ENCODE measurements at places on chromosomes 2 and 18.

DNA sequence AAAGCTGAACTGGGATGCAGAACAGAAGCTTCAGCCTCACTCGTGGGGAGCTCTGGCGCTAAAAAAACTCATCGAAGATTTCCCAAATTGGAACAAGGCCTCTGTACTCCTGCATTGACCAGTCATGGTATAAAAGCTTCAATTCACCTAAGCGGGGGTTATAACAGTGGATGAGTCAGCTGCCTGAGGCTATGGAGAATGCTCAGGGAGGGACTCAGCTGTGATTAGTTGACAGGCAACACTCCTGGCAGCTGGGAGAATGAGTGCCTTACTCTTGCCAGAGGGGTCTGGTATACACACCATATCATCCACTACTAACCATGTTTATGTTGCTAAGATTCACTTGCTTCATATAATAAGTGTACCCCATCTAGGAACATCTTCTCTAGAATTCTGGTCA is 350.6 kb upstream of the VRK2 start:
- peak; percentile 59 for DNase-seq

GRCh38 chr2:207075456-207075855 is 90.3 kb downstream of the KLF7 start:
- DNase-seq, result no peak

DNA sequence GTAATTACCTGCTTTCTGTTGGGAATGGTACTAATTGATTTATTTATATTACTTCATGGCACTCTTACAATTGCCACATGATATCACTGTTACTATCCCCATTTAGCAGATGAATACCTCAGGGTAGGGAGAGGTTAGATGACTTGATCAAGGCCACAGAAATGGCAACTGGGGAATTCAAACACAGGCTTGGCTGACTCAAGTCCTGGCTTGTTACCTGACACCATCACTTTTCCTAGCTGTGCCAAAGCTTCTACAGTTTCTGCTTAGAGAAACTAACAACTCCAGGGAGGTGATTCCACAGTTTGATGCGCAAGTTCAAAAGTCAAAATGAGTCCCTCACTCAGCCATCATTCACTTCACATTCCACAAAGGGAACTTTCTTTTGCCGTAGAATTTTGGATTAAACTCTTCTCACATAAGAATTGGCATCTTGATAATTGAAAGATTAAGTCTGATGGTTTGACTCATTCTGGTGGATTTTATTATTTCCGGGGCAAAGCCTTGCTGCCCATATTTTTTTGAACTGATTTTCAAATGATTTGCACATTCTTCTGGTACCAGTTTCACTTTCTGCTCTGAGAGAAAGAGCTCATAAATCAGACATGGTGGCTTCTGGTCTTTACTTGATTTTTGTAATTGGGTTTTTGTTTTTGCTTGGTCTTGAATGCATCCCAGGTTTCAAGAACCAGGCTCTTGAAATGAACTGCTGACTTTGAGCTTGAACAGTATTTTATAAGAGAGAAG is 656.8 kb downstream of the BCL11A start:
- DNase-seq, result no peak

- DNase-seq, result peak; percentile 36
Observed at GRCh38 chr2:232761301-232761907, 15.0 kb downstream of the KCNJ13 start.

DNA sequence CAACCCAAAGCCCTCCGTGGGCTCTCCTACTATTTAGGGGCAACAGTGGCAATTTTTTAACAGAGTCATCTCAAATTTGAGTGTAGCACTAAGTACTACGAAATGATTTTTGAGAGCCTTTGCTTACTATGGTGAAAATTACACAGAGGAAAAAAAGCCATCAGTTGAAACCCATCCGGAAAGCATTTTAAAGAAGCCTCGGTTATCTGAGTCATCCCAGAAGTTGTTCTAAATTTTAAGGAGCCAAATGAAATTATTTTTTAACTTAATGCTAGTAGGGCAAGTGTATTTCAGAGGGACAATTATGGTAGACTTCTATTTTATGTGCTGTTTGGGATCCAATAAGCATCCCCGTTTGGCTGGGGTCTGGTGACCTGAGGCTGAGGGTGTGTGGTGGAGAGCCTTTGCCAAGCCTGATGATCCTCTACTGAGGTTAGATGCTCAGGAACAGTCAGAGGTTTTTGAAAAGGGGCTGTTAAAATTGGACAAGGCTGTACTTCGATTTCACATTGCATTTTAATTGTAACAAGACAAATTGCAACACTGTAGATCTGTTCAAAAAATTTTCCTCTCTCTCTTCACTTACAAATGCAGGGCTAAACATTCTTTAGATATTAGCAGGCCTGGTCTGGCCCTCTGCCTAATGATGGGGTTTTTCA is 47.0 kb downstream of the RAPGEF4 start:
- no peak for DNase-seq

DNA sequence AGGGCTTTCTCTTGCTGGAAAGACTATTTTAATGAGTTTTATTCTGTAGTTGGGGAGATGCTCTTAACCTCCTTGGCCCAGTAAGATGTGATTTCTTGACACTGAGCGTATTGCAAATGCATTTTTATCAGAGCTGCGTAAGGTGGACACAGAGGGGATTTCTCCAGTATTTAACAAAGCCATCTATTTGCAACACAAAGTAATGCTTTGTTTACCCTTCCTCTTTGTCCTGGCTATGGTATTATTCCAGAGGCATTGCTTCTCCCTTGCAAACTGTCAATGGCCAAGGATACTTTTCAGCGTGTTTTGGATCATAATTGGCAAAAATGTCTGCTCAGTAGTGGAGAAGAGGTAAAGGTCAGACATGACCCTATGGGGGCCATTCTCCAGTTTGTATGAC is 90.8 kb upstream of the PIK3C3 start:
- DNase-seq, result no peak

- DNase-seq, result no peak
Observed at GRCh38 chr2:210568108-210568507, 11.7 kb downstream of the CPS1 start.

DNA sequence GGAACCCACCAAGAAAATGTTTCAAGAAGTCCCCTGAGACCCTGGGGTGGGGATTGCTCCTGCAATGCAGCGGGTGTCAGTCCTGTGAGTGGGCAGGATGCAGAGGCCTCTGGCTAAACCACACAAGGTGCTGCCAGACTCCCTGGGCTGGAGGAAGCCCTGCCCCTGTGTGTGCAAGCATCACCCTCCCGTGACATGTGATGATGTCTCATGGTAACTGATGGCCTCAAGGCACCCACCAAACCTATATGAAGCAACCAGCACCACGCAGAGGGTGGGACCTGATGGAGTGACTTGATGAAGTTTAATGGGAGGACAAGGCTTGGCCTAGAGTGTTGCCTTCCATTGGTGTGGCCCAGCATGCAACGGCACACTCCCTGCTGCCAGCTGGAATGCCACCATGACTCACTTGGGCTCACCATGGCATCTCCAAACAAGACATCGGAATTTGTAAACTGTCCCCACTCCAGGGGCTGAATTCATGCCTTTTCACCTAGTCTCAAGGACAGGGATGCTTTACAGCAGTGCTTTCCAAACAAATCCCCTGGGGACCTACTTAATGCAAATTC is 8.7 kb upstream of the SLC14A1 start:
- no peak for DNase-seq
